Activated CD4-positive, CD25-positive, alpha-beta regulatory T cell (primary cell): ENCODE measurements at places on chromosomes 7 and 10.

GRCh38 chr10:70930263-70931000 is 42.1 kb upstream of the PCBD1 start:
- no peak for DNase-seq

- DNase-seq: no peak
Observed at GRCh38 chr10:60989400-60989876, 45.5 kb upstream of the RHOBTB1 start.

- no peak for DNase-seq
Observed at GRCh38 chr10:110029450-110029849, 21.7 kb downstream of the ADD3 start.

DNA sequence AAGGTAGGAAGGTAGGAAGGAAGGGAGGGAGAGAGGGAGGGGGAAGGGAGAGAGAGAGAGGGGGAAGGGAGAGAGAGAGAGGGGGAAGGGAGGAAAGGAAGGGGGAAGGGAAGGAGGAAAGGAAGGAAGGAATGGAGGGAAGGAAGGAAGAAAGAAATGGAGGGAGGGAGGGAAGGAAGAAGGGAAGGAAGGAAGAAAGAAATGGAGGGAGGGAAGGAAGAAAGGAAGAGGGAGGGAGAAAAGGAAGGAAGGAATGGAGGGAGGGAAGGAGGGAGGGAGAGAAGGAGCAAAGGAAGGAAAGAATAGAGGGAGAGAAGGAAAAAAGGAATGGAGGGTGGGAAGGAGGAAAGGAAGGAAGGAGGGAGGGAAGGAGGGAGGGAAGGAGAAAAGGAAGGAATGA is 176.4 kb upstream of the PTER start:
- no peak for DNase-seq

GRCh38 chr7:93620057-93620456 is 45.5 kb upstream of the CALCR start:
- no peak for DNase-seq

GRCh38 chr7:66958538-66959350 is 36.6 kb downstream of the SBDS start:
- no peak for DNase-seq

DNA sequence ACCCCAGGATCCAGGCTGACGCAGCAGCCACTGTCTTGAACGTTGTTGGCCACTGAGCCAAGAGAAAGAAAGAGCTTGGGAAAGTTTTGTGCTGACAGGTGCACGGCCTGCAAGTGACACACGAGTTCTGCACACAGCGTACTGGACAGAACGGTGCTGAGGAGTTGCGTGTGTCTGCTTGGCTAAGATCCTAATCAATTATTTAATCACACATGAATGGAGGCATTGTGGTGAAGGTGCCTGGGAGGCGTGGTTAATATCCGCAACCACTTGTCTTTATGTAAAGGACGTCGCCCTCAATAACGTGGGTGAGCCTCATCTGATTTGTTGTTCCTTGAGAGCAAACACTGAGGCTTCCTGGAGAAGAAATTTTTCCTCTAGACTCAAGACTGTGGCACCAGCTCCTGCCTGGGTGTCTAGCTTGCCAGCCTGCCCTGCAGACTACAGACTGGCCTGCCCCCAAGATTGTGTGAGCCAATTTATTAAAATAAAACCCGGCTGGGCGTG is 16.6 kb upstream of the GNA12 start:
- no peak for DNase-seq

GRCh38 chr10:133375357-133376115 is 2.4 kb upstream of the ECHS1 start:
- DNase-seq: no peak

DNA sequence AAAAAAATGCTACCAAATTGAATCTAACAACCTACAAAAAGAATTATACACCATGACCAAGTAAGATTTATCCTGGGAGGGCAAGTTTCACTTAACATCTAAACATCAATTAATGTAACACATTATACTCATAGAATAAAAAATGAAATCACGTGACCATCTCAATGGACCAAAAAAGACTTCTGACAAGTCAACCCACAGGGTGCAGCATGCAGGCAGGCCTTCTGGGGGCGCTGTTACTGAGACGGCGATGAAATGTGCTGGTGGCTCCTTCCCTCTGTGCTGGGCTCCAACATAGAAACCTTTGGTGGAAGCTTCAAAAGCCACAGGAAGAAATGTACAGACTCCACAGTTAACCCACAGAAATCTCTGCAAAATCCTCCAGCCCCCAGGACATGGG is 103.1 kb downstream of the INHBA start:
- DNase-seq: no peak

- no peak for DNase-seq
Observed at GRCh38 chr7:139709485-139709884, 68.3 kb downstream of the HIPK2 start.

GRCh38 chr10:70494536-70494935 is 16.0 kb downstream of the PALD1 start:
- no peak for DNase-seq

DNA sequence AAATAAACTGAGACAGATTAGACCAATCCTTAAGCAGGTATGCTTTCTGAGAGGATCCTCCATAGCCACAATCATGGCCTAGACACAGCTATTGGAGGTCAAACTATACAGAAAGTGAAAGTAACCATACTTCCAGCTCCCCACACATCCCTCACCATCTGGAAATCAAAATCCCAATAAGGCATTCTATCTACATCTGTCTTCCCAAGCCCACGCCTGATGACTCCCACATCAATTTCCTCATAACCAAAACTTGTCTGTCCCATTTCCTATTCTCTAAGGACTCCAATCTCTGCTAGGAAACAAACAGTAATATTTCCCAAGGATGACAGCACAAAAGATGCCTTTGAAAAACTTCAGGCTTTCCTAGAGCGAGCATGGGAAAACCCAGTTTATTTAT is 247.3 kb upstream of the HPS1 start:
- no peak for DNase-seq

DNA sequence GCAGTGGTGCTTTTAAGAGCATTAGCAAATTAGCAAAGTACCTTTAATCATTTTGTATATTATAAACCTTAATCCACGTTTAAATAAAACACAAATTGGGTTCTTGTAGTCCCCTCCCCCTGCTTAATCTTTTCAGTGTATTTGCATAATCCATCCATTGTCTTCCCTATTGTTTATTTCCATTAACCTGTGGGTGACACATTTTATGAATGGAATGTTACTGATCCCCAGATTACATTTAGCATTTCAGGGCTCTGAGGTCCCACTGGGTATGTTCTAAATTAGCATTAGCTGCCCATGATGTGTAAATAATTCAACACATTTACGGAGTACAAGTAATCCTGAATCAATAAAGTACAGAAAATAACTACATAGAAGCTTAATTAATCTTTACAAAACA is 138.4 kb upstream of the FEZF1 start:
- no peak for DNase-seq

- no peak for DNase-seq
Observed at GRCh38 chr7:146388928-146389327, 272.3 kb downstream of the CNTNAP2 start.

- no peak for DNase-seq
Observed at GRCh38 chr10:70145166-70145665, 1.3 kb downstream of the TYSND1 start.
